ENCODE measurements at places on chromosomes 1 and 21.

DNA sequence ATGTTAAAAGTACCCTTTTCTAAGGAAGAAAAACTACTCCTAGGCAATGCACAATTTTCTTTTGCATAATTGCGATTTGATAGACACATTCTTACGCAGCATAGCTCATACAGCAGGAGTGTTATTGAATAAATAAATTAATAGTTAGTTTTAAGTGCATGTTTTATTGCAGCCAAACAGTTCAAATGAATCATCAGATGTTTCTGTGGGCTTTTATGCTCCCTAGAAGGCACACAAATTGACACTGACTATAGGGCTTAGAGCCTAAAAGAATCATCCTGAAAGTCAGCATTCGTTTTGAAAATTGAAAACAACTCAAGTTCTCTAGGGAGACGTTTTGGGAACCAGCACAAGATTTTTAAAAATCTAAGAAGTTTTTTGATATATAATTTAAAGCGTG lies 411.9 kb downstream of the HLX start:
- DNase-seq, result no peak

GRCh38 chr1:12617901-12618660 lies at the start of gene DHRS3:
Gene DHRS3 (minus strand): TSS chr1:12618210. CDS start chr1:12617348, 862 bp downstream.
- DNase-seq, result peak; percentile 96

DNA sequence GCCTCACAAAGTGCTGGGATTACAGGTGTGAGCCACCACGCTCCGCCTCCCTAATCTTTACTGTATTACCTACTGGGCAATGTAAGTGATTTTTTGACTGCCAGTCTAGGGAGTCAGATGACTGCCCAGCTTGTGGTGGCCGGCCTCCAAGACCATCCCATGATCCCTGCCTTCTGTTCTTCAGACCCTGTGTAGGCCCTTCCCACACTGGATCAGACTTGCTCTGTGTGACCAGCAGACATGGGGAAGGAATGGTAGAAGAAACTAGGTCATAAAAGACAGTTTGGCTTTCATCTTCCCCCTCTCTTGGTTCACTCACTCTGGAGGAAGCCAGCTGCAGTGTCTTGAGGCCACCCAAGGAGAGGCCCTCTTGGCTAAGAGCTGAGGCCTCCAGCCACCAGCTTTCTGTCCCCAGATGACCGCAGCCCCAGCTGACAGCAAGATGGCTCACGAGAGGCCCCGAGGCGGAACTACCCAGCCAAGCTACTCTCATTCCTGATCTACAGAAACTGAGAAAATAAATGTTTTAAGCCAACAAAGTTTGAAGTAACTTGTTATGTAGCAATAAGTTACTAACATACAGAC lies 14.5 kb upstream of the CBR3 start:
- DNase-seq, result no peak

DNA sequence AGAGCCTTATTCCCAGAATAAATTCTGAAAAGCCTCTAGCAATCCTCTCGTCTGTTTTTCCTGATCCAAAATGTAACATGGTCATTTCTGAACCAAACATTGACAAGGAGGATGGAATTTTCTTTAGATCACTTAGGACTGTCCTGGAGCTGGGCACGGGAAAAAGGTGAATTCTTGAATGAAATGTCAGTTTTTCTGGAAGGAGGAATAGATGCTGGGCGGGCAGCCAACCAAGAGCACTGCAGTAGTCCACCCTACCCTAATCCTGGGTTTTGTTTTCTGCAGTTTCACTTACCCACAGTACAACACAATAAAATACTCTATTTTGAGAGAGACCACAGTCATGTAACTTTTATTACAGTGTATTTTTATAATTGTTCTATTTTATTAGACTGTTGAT lies 20.9 kb downstream of the RIT1 start:
- DNase-seq, result no peak

DNA sequence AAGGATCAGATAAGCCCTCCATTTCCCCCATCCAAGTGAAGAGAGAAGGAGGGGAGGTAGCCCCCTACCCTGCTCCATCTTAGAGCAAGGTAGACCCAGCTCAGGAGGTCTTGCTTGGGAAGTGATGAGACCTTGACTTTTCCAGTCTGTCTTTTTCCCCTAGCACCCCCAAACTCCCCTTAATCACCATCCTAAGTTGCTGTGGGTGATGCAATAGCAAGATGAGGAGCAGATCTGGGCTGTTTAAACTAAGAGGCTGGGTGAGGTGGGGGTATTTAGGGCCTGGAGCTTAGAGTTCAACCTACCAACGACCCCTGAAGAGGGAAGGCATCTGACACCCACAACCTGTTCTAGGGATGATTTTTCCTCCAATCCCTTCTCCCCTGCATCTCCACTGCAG lies 1.7 kb downstream of the ATP1A2 start:
- DNase-seq, result no peak

- no peak for DNase-seq
Measured at GRCh38 chr1:40856656-40857302, 5.4 kb downstream of the CITED4 start.

DNA sequence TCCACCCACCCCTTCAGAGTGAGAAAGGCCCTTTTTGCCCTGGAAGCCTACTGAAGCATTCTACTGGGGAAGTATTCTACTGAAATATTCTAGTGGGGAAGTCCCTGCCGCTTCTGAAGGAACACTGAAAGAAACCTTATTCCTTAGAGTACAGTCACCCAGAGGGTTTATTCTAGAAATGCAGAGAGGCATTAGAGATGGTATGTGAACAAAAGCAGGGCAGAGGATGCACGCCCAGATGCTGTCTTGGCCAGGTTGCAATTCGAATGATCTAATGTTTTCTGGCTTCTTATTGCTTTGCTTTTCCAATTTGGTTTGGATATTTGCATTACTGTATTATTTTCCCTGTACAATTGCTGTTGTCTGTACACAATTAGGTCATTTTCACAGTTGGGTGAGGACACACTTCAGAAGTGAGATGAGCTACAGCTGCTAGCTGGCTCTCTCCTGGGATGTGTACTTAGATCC lies 37.1 kb downstream of the CCN1 start:
- peak; percentile 13 for DNase-seq

GRCh38 chr1:10074059-10074851 lies 41.5 kb downstream of the UBE4B start:
- peak; percentile 87 for DNase-seq

GRCh38 chr21:28482657-28483056 lies 510.0 kb downstream of the LTN1 start:
- DNase-seq, result no peak

DNA sequence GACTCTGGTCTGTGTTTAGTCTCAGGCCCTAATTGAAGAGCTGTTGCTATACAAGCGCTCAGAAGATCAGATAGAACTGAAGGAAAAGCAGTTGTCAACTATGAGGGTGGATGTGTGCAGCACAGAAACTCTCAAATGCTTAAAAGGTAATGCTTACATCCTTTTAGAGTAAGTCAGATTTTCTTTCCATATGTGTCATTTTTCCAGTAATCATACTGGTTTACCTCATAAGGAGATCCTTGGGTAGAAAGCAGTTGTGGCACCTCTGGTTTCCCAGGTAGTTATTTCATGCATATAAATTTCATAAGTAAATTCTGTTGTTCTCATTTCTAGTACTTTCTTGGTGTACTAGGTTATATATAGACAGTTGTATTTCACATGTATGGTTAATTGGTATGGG lies 43.0 kb upstream of the TARS2 start:
- DNase-seq, result no peak

GRCh38 chr1:210499956-210500355 lies 171.3 kb downstream of the HHAT start:
- no peak for DNase-seq

DNA sequence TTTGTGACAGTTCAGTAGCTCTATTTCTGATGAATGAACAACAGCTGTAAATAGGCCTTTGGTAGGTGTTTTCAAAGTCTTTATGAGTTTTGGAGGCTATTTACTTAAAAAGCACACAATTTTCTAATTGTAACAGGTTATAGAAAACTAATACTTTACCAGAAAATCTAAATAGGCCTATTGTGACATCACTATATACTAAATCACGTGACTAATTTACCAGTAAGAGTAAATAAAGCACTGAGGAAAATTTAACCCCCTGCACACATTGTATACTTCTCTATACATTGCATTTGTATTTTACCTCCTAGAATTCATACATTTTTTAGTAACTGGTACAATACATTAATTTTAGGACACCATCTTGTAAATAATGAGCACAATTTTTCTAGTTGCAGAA lies 15.0 kb downstream of the KRTAP26-1 start:
- DNase-seq, result no peak

GRCh38 chr1:89761901-89762300 lies 58.9 kb upstream of the LRRC8D start:
- no peak for DNase-seq

DNA sequence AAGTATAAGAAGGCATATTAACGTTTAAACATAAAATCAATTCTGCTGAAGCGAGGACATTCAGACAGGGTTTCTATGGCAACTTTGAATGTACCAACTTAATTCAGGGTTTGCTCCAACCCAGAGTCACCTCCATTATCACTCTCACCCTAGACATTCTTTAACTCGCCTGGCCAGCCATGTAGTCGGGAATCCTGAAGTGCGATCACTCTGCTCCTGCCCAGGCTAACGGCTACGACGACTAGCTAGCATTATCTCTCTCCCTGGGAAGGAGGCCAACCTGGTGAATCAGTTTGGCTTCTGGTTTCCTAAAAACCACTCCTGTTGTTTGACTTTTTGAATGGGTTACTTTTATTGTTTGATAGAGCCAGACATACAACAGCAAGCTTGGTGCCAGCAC lies 38.9 kb upstream of the ZBTB18 start:
- peak; percentile 11 for DNase-seq

DNA sequence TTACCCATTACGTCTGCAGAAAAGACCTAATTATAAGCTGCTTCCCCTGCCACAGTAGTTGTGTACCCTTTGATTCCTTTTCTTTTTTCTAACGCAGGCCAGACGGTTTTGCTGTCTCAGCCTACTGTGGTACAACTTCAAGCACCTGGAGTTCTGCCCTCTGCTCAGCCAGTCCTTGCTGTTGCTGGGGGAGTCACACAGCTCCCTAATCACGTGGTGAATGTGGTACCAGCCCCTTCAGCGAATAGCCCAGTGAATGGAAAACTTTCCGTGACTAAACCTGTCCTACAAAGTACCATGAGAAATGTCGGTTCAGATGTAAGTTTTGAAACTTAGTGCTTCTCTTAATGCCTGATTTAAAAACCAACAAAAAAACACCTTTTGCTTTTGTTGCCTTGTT lies 35.8 kb downstream of the ATF6 start:
- DNase-seq, result no peak

GRCh38 chr1:200369131-200369530 lies 40.7 kb downstream of the ZNF281 start:
- DNase-seq, result no peak

DNA sequence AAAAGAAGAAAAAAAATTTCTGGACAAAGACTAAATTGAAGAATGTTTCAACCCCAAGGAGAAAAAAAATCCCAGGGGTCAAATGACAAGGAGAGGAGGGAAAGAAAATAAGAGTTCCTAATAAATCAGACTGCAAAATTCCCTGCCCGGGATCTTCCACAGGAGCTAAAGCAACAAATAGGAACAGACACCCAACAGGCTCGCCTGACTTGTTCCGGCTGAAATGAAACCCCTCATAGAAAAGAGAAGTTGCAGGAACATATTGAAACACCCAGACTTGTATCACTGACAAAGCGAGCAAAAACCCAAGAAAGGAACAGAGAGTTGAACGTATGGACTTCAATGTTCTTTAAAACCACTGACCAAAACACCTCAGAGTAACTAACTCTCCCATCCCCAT lies 123.0 kb downstream of the TIAM1 start:
- DNase-seq, result no peak

GRCh38 chr1:82160903-82161302 lies 360.2 kb downstream of the ADGRL2 start:
- DNase-seq, result no peak

- DNase-seq, result no peak
Measured at GRCh38 chr1:179805291-179806195, 62.5 kb downstream of the FAM163A start.

DNA sequence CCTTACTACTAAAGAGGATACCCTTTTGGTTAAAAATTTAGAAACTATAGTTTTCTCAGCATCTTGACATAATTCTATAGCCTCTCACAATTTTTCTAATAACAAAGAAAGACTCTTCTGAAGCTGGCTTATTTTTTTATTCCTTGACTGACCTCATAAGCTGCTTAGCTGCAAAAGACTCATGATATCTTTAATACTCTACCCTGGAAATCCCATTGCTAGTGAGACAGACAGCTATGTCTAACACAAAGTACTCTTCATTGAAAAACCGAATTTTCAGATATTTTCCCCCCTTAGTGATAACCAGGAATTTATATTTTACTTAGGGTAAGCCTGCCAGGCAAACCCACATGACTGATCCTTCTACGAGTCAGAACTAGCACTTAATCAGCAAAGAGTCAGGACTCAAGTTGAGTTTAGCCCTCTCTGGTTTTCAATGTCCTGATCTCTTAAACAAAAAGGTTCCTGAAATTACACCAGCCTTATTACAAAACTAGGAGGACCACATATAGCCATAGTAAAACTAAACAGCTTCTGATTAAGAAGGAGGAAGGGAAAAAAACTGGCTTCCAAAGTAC lies 56.9 kb downstream of the ENAH start:
- DNase-seq, result no peak

DNA sequence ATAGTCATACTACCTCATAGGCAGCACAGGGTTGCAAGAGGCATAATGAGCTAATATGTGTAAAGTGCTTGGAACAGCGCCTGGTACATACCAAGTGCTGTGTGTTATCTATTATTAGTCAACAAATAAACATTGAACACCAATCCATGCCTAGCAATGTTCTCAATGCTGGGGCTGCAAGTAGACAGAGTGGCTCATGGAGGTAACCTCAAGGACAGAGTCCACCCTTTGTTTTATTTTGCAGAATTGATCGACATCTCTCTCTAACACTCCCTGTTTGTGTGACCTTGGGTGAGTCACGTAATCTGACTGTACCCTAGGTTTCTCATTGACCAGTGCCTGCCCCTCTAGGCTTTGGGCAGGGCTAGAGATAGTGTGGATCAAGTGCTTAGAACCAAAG lies 164.0 kb upstream of the KLHDC7A start:
- no peak for DNase-seq

GRCh38 chr1:211648980-211649934 lies 26.2 kb downstream of the NEK2 start:
- DNase-seq, result no peak

DNA sequence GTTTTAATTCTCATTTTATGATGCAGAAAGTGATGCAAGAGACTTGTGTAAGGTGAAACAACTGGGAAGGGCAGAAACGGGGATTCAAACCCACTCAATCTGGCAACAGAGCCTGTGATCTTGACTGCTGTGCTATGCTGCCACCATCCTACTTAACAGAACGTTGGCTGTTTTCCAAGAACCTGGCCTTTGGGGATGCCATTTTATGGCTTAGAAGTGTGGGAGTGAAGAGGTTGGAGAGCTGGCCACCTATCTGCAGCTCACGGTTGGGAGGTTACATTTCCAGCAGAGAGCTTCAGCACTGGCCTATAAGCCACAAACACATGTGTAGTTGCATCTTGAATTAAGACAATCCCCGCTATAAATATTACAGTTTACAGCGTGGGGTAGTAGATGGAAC lies 235.3 kb downstream of the PRDM2 start:
- no peak for DNase-seq

Data from Caki2 (cell line).